ENCODE measurements at places on chromosomes 13 and 19.

- DNase-seq, result no peak
Observed at GRCh38 chr13:45385907-45386553, 32.1 kb downstream of the SLC25A30 start.

- DNase-seq, result no peak
Observed at GRCh38 chr13:72651144-72651543, 76.3 kb downstream of the MZT1 start.

GRCh38 chr19:48634424-48635262, 2.5 kb downstream of the DBP start:
- DNase-seq, result peak; percentile 89

DNA sequence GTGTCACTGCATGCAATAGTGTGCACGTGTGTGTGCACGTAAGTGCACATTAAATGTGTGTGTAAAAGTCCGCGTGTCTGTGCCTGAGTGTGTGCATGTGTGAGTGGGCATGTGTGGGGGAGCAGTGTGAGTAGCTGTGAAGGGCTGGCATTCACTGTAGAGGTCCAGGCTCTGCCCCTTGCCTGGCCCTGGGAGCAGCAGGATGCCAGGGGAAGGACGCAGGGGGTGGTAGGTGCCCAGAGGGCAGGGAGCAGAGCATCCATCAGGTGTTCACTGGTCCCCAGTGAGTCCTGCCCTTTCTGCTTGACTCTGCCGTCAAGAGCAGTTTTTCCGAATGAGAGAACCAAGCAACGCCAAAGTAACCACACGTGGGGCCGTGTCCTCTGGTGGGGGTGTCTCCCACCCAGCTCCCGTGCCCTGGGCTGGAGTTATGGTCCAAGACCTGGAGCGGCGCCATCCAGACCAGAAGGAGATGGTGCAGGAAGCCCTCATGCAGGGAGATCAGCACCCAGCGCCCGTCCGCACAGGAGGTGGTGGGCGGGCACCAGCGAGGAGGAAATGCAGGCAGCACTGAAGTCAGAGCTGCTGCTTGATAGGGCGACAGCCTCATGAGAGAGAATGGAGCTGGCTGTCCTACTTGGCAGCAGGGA, 68.5 kb downstream of the TEX29 start:
- DNase-seq, result no peak

GRCh38 chr19:55486971-55487923, 989 bp upstream of the SSC5D start:
- no peak for DNase-seq

DNA sequence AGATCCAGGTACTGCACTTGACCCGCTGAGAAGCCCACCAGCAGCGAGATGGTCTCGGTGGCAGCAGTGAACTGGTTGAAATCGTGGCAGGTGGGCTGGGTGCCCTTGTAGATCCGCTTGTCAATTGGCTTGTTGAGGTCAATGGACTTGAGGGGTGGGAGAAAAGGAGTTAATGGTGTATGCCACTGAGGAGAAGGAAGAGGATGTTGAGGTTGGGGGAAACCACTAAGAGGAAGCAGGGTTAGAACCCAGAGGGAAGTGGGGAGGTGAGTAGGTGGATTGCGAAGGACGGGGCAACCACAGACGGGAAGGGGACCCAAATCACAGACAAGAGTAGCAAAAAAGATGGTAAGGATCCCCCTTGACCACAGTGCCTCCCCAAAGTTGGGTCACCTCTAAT, 1.7 kb downstream of the DMWD start:
- no peak for DNase-seq

DNA sequence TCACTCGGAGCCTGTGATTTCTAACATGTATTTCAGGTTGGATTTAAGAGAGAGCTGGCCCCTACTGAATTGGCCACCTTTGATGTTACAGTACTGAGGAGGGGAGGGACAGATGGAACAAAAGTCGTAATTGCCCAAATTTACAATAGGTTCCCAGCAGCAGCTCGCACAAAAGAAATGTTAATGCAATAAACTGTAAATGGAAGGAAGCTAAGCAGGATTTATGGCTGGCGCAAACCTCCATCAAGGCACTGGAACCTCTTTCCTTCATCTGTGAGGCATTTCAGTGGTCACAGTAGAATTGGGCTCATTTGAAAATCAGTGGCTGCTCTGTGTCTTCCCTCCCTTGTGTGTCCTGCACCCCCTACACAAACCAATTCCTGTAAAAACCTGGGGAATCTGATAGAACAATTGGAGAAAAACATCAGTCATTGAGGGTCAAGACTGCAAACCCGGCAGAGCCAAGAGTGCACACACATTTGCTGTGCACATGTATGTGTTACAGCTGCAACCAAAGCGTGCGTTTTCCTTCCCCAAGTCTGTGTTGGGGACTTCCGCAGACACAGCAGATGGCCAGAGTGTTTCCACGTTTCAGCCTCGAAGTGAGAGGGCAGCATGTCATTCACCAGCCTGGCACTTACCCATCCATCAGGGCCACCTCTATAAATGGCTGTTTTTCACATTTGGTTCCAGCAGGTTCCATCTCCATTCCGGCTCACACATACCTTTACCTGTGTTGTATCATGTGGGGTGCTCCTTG, 192.8 kb downstream of the TM9SF2 start:
- no peak for DNase-seq

GRCh38 chr19:1717970-1718264, 35.4 kb upstream of the ONECUT3 start:
- no peak for DNase-seq

All from anterior cingulate cortex (tissue), 58 donors.